ENCODE measurements at places on chromosomes 11 and 22.

DNA sequence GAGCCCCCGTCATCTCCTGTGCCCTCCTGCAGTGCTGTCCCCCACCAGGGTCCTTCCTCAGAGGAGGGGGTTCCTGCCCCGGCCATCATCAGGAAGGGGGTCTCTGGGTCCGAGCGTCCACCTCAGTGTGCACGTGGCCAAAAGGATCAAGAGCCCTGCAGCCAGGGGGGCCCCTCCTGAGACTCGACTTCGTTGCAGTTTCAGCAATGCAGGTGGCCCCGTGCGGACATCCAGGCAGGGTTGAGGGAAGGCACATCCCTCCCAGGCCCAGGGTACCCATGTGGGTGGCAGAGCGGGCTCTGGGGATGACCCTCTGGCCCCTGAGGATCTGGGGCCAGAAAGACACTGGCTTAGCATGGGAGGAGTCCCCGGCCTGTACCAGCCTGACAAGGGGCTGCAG, 41.3 kb downstream of the LRP5 start:
- DNase-seq, result no peak

- DNase-seq, result no peak
Measured at GRCh38 chr11:67364783-67365722, 8.3 kb downstream of the CLCF1 start.

DNA sequence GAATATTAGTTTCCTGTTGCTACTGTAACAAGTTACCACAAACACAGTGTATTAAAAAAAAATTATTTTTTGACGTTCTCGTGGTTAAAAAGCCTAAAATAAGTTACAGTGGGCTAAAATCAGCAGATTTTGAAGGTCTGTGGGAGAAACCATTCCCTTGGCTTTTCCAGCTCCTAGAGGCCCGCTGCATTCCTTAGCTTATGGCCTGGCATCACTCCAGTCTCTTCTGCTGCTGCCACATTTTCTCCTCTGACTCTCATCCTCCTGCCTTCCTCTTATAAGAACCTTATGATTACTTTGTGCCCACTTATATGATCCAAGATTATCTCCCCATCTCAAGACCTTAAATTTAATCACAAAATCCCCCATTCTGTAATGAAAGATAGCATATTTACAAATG, 392.7 kb downstream of the GUCY1A2 start:
- no peak for DNase-seq

- DNase-seq, result peak; percentile 87
Measured at GRCh38 chr11:6204706-6205105, 651 bp upstream of the C11orf42 start.

- DNase-seq, result no peak
Measured at GRCh38 chr11:103978616-103979595, 57.5 kb upstream of the DDI1 start.

GRCh38 chr22:44650806-44651205, 51.2 kb upstream of the PRR5 start:
- no peak for DNase-seq

DNA sequence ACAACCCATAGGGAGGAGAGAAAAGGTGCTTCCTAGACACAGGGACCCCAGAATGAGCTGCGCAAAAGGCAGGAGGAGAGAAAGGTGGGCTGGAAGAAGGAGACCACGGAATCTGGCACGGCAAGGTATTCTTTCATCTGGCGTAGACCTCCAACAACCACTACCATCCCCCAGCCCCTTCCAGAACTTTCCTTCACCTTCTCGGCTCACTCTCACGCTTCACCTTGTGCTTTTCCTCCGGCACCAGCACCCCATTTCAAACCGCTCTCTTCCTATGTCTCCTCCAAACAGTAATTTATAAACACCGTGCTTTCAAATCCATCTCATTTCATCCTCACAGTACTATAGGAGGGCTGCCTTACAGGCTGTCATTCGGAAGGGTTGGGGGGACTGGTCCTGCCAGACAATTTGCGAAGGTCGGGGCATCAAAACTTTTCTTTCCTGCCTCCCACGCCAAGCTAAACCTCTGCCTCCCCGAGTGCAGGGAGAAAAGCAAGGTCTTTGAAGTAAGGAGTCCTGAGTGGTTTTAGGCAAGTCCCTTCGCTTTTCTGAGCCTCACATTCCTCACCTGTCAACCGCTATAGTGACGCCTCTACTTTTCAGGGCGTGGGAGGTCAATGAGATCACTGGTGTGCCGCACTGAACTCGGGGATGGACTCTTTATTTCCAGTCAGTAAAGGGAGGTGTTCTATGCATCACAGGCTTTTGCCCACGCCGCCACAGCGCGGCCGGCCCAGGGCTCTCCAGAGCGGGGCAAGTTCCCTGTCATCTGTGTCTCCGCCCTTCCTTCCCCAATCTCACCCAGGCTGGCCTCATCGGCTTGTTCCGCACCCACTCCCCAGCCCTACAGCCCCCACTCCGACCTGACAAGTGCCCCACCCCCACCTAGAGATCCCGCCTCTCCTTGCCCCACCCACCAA, 800 bp downstream of the KCTD21 start:
- DNase-seq, result peak; percentile 96

- no peak for DNase-seq
Measured at GRCh38 chr11:78791964-78792363, 217.3 kb upstream of the NARS2 start.

GRCh38 chr22:29767171-29768051, at the start of gene UQCR10:
Gene UQCR10 (plus strand): TSS chr22:29767369. CDS start chr22:29767399, 30 bp downstream.
- peak; percentile 91 for DNase-seq

DNA sequence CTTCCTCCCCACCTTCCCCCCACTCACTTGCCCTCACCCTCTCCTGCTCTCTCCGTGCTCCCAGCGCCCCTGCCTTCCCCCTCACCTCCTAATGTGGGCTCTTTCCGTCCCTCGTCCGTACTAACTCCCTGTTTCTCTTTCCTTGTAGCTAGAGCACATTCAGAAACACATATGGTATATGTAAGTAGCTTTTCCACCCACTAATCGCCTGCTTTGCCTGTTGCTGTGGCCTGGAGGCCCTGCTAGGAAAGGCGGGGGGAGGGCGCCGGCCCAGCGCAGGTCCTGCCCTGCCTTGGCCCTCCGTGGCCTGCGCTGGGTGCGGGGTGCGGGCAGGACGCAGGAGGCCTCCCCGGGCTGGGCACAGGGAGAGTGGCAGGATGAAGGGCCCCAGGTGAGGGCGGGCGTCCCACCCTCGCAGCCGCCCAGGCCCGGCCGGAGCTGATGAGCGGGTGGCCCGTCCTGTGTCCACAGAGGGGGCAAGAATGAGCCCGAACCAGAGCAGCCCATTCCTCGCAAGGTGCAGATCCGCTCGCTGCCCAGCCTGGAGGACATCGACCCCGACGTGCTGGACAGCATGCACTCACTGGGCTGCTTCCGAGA, 41.7 kb downstream of the MOB2 start:
- DNase-seq, result no peak

DNA sequence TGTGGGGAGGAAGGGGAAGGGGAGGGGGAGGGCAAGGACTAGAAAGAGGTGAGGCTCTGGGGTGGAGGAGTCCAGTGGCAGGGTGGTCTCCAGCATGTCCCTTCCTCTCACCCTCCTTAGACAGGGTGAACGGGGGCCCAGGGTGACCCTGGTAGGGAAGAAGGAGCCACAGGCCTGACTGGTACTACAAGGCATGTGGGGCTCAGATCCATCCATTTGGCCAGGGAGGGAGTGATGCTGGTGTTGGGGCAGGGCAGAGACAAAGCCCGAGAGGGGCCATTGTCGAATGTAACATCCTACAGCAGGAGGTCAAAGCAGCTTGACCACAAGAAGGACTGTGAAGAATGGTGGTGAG, 69.0 kb upstream of the SHISAL1 start:
- no peak for DNase-seq

GRCh38 chr22:42683578-42684283, 34.5 kb upstream of the CYB5R3 start:
- DNase-seq, result no peak
